Mesothelial cell of epicardium (in vitro differentiated cells): ENCODE measurements at places on chromosomes 12 and 14.

DNA sequence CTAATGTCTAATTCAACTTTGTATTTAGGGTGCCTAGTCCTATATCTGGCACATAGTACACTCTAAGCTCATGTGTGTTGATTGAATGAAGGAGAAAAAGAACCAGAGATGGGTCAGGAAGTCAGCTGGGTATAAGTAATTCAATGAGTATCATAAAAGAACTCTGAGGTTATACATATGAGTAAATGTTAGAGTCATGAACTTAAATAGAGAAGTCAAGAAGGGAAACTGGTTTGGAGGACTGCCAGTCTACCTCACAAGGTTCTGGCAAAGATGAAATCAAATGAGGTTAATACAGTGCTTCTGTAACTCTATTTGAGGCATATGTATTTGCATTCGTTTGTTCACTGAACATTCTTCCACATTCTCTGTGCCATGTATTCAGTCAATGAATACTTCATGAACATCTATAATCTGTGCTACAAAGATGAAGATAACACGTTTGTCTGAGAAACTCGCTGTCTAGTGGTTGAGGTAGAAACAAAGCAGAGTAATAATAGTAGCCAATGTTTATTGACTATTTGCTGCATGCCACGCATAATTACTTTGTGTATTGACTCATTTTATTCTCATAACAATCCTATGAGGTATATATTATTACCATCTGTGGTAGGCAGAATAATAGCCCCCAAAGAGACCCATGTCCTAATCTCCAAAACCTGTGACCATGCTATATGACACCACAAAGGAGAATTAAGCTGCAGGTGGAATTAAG, 88.9 kb downstream of the PTGER2 start:
- DNase-seq: no peak

DNA sequence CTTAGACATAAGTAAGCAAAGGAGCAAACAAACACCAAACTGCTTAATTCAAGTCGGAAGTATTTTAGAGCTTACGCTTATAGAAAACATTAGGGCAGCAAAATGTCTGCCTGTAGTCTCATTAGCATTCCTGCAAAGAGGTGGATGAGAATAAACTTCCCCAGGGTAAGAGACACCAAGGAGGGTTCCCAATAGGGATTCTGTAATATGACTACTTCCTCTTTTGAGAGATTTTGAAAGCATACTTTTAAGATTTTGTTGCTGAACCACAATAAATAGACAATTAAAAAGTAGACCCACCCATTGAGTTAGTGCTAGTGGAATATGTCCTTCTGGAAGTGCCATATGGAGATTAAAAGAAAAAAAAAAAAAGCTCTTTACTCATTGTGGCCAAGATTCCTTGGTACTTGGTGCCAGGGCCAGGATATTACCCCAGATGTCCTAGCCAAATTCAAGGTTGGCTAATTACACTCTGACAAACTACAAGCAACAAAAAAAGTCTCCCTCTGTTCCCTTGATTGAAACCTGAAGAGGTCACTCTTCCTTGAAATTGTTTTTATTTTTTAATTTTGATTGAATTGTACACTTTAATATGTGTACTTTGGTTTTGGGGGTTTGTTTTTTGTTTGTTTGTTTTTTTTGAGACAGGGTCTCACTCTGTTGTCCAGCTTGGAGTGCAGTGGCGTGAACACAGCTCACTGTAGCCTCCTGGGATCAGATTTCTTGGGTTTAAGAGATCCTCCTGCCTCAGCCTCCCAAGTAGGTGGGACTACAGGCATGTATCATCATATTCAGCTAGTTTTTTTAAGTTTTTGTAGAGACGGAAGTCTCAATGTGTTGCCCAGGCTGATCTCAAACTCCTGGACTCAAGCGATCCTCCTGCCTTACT, 8.7 kb downstream of the CLIP1 start:
- no peak for DNase-seq

GRCh38 chr12:4424422-4424821, 21.2 kb downstream of the FGF6 start:
- no peak for DNase-seq

DNA sequence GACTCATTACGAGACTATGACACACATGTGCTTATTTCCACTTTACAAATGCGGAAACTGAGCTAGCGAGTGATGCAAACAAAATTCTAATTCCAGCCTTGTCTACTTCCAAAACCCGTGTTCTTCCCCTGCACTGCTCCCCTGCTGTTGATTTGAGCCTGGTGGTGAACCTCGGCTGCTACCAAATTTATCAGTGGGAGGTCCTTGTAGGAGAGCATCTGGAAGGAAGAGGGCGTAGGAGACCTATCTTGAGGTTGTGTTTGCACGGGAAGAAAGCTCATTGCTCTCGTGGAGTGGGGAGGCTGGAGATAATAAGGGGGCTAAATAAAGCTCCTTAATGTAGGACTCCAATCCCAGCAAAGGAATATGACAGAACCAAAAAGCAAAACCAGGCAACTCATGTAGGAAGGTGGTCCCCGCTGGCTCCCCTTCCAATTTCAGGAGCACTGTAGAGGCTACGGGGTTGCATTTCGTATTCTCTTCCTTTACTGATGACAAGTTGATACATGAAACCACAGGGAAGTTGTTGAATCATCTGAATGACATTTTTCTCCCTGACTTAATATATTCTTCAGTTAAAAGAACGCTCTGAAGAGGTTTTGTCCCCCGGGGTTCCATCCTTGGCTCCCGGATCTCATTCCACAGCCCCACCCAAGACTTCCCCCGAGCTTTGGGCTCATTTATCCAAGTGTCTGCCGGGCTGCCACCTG, 52.6 kb downstream of the FZD10 start:
- DNase-seq: no peak

DNA sequence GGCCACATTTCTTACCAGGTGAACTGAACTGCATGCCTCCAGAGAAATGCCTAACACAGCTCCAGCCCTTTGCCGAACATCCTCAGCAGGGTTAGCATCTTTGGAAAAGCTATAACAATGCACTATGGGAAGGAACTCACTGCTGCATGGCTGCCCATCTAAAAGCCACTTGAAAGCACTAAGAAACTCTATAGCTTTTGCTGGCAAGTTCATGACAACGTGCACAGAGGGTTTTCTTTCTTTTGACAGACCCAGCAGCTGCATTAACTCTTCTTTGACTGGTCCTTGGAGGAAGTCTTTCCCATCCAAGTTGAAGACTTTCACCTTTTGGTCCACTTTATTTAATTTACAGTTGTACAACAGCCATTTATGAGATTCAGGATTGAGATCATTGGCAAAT, 5.3 kb downstream of the TRMT5 start:
- DNase-seq: no peak

DNA sequence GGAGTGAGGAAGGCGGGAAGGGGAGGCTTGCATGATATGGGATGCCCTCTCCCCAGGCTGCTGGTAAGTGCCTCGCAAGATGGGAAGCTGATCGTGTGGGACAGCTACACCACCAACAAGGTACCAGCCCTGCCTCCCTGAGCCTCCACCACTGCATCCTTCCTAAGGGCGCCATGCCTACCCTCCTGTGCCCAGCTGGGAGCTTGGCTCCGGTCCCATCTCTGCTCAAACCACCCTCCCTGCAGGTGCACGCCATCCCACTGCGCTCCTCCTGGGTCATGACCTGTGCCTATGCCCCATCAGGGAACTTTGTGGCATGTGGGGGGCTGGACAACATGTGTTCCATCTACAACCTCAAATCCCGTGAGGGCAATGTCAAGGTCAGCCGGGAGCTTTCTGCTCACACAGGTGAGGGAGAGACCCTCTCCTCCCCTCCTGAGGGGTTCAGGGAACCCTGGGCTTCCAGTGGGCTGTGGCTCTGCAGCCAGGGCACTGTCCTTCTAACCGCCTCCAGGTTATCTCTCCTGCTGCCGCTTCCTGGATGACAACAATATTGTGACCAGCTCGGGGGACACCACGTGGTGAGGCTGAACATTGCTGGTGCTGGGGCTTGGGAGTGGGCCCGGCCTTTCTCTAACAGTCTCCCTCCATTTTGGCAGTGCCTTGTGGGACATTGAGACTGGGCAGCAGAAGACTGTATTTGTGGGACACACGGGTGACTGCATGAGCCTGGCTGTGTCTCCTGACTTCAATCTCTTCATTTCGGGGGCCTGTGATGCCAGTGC, 2.6 kb downstream of the GNB3 start:
- no peak for DNase-seq

GRCh38 chr14:70665448-70666360, 24.0 kb downstream of the TTC9 start:
- DNase-seq: peak; percentile 61

- no peak for DNase-seq
Measured at GRCh38 chr14:81727218-81727617, 193.6 kb upstream of the SEL1L start.

- DNase-seq: no peak
Measured at GRCh38 chr14:102544046-102544746, 34.6 kb upstream of the ANKRD9 start.

- DNase-seq: no peak
Measured at GRCh38 chr12:12056951-12057350, 13.8 kb upstream of the BCL2L14 start.

- DNase-seq: no peak
Measured at GRCh38 chr14:30005114-30005808, 77.6 kb upstream of the PRKD1 start.
